SK-MEL-5 (cell line): ENCODE measurements at places on chromosomes 7 and 10.

DNA sequence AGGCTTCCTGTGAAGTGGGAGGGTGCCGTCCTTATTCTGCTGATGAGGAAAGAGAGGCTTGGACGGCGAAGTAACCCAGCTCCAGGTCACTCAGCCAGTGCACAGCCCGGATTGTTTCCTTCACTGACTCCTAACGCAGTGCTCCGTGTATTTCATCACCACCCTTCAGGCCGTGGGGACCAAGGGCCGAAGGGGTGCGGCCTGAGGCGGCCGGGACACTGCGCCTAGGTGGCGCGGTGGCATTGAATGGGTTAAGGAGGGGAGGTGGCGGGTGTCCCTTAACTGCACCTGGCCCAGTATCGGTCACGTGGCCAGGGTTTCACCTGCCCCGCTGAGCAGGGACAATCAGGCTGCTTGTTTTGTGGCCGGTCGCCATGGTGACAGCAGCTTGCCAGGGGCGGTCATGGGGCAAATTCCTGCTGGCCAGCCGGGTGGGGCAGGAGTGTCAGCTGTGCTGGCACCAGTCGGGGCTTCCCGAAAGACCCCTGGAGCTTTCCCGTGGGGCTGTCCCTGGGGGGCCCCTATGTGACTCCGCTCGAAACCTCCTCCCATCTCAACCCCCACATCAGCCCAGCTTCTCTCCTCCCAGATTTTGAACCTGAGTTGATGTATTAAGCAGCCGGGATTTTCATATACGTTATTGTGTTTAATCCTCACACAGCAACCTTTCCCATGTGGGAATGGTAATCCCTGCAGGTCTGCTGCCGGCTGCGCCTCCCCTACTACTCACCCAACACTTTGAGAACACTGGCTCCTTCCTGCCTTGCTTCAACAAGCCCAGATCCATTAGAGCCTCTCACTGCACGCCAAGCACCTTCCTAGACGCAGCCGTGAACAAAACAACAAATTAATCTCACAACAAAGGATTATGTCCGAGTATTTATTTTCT is 4.4 kb upstream of the ABHD11 start:
- peak; percentile 35 for DNase-seq

- DNase-seq, result no peak
Measured at GRCh38 chr7:120729245-120729644, 128.7 kb downstream of the TSPAN12 start.

GRCh38 chr10:70932392-70933196 is 44.2 kb upstream of the PCBD1 start:
- no peak for DNase-seq

- DNase-seq, result no peak
Measured at GRCh38 chr10:86402283-86402941, 35.8 kb upstream of the GRID1 start.

- DNase-seq, result no peak
Measured at GRCh38 chr7:49805371-49806007, 32.1 kb downstream of the VWC2 start.

- DNase-seq, result peak; percentile 52
Measured at GRCh38 chr7:122902751-122903495, 16.7 kb upstream of the CADPS2 start.

GRCh38 chr10:102461187-102462054 is 10.1 kb upstream of the C10orf95 start:
- peak; percentile 85 for DNase-seq

DNA sequence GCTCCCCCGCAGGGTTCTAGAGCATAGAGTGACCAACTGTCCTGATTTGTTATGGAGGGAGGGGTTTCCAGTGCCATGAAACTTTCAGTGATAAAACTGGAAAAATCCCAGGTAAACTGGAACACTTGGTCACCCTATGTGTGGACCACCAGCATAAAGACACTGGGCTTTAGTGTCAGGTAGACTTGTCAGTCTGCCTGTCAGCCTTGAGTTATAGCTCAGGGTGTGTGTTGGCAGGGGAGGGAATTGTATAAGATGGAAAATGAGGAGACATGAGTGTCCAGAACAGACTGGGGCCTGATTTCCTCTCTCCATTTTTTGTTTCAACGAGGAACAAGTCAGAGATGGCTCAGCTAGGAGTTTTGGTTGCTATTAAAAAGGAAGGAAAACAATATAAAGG is 10.2 kb upstream of the EFCAB10 start:
- no peak for DNase-seq

DNA sequence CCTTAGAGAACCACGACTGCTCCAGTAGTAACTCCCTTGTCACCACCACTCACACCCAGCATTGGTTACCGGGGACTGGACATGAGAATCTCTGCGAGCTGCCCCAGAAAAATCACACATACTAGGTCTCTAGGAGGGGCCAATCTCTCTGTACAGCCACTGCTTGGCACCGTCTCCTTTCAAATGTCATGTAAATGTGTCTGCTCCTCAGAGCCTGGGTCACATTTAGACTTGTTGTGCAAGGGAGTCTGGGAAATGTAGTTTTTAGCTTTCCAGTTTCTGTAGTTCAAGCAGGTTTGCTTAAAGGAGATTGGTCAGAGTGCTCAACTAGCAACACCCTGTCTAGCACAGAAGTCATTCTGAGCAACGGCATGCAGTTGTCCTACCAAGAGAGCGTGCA is 60.0 kb downstream of the CHN2 start:
- peak; percentile 89 for DNase-seq

GRCh38 chr10:123945325-123945920 is 53.8 kb upstream of the CPXM2 start:
- peak; percentile 45 for DNase-seq

- DNase-seq, result no peak
Measured at GRCh38 chr10:111222961-111223360, 146.1 kb downstream of the ADRA2A start.

DNA sequence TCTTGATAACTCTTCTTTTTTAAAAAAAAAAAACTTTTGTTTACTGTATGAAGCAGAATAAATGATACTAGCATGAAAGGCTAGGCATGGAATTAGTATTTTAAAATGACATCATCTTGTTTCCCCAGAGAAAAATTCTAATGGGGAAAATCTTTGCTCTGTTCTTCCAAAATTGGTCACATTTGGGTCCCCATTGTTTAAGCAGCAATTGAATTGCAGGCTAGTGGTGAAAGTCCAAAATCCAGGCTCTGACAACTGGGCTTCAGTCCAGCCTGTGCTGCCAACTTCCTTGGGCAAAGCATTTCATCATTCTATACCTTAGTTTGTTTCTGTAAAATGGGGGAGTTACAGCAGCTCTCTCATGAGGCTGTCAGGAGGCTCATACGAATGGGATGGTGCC is 726.4 kb downstream of the KCNMA1 start:
- no peak for DNase-seq

GRCh38 chr10:31617757-31618156 is 298.7 kb downstream of the ZEB1 start:
- DNase-seq, result no peak

- DNase-seq, result no peak
Measured at GRCh38 chr10:98039690-98040381, 9.4 kb upstream of the CRTAC1 start.

DNA sequence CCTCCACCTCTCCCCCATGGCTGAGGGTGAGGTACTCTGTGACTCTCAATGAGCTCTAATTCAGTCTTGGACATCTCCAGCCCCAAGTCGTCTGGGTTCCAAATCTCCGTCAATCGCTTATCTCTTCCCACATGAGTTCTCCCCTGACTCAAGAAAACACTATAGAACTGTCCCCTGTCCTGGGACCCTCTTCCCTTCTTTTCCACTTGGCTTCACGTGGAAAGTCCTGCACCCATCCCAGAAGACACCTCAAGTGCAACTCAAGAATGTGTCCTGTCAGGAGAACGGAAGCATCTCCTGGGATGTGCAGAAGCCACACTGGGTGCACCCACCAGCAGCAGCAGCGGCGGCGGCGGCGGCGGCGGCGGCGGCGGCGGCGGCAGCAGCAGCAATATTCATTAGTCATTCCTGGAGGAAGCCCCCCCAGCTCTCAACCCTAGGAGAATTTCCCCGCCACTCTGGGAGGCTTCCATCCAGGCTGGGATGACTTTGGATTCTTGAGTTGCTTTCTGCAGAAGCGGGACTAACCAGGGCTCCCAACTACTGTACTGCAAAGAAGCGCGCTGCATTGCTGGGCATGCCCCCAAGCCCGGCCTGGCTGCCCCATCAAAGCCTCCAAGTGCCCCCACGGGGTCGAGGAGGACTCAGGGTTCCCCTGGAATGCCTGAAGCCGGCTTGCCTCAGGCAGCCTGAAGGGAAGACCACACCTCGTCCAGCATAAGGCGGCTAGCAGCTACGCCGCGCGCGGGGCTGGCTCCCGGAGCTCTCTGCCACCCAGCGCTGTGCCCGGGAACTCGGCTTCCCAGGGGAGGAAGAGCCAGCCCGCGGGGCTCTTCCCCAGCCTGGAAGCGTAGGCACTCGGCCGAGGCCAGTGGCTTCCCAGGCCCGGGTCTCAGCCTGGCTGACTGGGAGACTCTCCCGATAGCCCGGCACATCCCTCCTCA is 1.0 kb downstream of the CRTAC1 start:
- DNase-seq, result no peak

DNA sequence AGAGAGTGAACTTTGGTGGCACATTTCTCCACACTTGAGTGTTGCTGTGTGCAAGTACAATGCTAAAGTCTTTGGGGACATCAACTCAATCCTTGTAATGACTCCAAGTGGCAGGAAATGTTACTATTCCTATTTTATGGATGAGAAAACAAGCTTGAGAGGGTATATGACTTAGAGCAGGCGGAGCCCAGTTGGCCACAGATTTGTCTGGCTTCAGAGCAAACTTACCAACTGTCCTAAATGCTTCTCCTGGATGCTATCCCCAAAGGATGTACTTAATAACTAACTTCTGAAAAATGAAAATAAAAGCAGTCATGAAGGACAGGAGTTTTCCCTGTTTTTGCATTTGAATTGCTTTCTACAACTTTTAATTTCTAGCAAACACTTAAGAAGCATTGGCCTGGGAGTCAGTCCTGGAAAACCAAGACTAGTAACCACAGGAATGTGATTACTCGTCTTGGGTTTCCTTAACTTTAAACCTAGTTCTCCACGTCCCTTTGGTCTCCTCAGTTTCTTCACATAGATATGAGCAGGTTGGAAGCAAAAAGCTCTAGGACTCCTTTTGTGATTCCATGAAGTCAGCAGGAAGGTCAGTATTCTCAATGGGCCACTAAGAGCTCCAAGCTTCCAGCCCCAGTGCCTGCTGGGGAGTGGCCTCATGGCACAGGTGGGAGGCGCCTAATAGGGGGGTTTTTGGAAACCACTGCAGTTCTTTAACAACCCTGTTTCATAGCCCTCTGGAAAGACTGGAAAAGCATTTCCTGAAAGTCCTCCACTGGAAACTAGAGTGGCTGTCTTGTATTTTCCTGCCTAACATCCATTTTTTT is 140.8 kb downstream of the GLCCI1 start:
- no peak for DNase-seq

- DNase-seq, result no peak
Measured at GRCh38 chr7:102416406-102416805, 17.0 kb upstream of the ORAI2 start.

- DNase-seq, result peak; percentile 15
Measured at GRCh38 chr7:40551685-40552576, 417.1 kb downstream of the SUGCT start.

DNA sequence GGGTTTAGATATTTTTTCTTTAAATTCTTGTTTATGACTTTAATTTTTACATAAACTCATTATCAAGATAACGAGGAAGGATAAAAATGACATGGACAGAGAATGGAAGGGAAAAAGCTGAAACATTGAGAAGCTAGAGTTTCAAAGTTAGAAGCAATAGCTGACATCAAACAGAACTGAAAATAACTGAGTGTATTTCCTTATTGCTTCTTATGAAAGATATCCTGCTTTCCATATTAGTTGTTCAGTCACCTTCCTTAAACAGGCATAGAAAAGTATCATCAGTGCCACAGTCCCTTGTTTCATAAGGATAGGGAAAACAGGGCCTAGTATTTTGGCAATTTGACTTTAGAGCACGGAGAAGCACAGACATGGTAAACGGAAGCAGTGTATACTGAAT is 460.5 kb upstream of the GHITM start:
- no peak for DNase-seq

- DNase-seq, result no peak
Measured at GRCh38 chr10:66362522-66362921, 563.3 kb upstream of the LRRTM3 start.

- no peak for DNase-seq
Measured at GRCh38 chr7:80597875-80598274, 40.6 kb upstream of the CD36 start.

GRCh38 chr10:11177926-11178471 is 160.3 kb downstream of the CELF2 start:
- DNase-seq, result no peak

GRCh38 chr10:84608126-84608525 is 279.7 kb downstream of the CCSER2 start:
- DNase-seq, result no peak

GRCh38 chr10:67288688-67289410 is 363.0 kb downstream of the LRRTM3 start:
- no peak for DNase-seq

DNA sequence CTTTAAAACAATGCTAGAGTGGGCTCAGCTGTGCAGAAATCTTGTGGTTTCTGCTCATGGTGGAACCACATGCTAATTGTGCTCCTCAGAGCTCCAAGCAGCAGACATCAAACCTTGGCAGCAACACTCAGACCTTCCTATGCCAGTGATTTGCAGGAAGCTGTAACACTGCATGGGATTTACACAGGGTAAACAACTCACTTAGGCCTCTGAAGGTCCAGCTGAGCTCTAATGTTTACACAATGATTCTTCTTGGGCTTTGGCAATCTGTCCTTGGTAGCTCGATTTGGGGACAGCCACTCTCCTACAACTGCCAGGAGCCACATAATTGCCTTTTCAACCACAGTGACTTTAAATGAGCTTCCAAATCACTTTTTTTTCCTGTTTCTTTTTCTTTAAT is 97.7 kb upstream of the PDLIM1 start:
- peak; percentile 27 for DNase-seq

GRCh38 chr10:63843107-63843506 is 321.9 kb downstream of the REEP3 start:
- no peak for DNase-seq

- no peak for DNase-seq
Measured at GRCh38 chr7:126079581-126079980, 1150.0 kb upstream of the POT1 start.

DNA sequence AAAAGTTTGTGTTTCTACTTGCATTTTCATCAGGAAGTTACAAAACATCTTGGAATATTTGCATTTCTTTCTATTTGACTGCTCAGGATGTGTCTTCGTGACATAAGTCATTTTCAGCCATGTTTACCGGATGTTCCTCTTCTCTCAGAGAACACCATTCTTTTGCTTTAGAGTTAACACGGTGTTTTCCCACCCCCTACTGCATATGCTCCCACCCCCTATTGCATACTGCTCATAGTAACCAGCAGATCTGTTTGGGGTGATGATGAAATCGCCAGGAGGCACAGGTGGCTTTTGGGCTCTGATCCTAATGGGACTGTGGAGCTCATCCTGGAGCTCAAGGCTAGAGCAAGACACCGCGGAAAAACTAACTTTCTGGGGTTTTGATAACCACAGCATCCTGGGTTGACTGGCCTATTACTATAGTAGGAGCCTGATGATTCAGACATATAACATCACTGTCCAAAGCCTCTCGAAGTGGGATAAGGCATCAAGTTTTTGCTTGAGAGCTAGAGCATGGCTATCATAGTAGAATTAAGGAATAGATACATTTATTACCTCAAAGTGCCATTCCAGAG is 65.1 kb upstream of the BET1 start:
- no peak for DNase-seq

- DNase-seq, result no peak
Measured at GRCh38 chr7:87330316-87330715, 15.1 kb upstream of the CROT start.
